DMS79 treated with DMSO at 0.1 percent for 48 hours (cell line): ENCODE measurements at places on chromosomes 2 and 18.

DNA sequence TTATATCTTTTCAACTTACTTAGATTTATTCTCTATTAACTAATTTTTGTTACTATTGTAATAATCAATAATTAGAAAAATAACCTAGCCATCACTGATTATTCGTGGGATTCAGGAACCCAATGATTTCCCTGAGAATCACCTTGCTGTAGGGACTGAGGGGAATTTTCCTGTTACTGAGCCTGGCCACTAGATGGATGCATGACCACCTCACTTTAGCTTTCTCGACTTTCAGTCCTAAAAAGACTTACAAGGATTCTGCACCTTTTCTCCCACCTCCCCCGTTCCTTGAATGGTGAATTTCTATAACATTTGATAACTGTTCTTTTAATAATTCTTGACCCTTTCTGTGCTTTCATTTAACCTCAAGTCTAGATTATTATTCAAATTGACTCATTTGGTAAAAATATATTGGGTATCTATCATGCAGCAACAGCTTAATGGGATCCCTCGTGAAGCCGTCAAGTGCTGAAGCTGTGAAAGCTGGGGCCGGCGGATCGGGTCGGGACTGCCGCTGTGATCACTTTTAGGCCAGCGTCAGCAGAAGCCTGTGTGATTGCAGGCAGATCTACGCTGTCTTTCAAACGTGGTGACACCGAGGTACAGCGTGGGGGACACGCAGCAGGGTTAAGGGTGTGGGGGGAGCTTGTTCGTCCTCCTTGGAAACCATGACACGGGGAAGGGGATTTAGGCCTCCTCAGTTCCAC lies 38.8 kb upstream of the TMEM18 start:
- DNase-seq: peak; percentile 4

- peak; percentile 64 for DNase-seq
Observed at GRCh38 chr18:32542221-32542798, 71.6 kb upstream of the GAREM1 start.

DNA sequence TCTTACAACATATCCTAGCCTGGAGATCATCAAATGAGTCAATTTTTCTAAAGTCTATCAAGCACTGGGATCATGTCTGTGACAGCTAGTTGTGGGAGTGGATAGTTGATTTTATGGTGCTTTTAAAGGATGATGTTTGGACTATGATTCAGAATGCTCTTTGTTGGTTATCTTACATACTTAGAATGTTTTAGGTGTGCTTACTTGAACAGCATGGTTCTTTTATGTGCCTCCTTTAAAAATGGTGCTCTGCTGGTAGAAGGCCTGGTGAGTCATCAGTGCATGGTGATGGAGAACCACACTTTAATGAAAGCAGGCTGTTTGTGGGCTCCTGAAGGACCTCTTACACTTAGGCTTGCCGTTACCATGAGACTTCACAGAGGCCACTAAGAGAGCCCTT lies 682.7 kb upstream of the FANCL start:
- peak; percentile 85 for DNase-seq

DNA sequence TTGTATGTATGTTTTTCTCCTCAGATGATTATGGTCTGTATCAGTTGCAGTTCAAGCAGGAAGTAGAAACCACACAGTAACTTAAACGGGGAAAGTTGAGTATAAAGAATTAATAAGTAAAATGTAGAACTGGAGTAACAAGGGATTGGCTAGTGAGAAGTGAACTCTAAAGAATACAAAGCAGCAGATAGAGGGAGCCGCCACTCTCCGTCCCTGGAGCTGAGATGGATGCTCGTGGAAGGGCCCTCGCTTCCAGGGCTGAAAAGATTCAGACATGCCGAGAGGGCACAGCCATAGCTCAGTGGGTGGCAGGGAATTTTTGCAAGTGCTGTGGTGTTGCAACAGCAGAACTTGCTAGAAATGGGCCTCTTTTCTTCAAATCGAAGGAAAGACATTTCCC lies 155.8 kb downstream of the COL6A3 start:
- DNase-seq: no peak

- no peak for DNase-seq
Observed at GRCh38 chr2:236768393-236769140, 198.9 kb downstream of the ACKR3 start.

GRCh38 chr2:41926614-41927580 lies 120.9 kb upstream of the PKDCC start:
- no peak for DNase-seq

DNA sequence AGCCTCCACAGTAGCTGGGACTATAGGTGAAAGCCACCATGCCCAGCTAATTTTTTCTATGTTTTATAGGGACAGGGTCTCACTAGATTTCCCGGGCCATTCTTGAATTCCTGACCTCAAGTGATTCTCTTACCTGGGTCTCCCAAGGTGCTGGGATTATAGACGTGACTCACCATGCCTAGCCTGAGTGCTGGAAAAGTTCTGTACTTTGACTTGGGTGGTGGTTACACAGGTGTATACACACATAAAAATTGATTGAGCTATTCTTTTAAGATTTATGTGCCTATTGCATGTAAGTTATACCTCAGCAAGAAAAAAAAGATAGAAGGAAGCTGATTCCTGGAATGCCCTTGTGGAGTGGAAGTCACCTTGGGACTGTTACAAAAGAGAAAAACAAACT lies 34.8 kb upstream of the KCNF1 start:
- DNase-seq: no peak

- no peak for DNase-seq
Observed at GRCh38 chr18:46754188-46754587, 2.7 kb downstream of the ST8SIA5 start.

DNA sequence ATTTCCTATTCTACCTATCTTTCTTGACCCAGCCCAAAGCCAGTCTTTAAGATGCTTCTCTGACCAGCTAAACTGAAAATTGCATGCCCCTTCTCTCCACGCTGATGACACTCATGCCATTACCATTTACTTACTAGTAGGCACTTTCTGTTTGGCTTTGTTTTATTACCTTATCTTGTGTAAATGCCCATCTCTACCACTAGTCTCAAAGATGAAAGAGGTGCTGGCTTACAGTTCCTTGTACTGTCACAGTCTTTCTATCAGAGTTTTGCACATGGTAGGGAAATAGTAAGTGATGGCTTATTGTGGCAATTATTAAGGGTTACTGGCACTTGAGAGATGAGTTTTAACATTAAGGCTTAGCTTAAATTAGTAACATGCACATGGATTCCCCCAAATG lies 352.1 kb downstream of the RBM43 start:
- no peak for DNase-seq

- no peak for DNase-seq
Observed at GRCh38 chr2:163207693-163208370, 369.3 kb upstream of the KCNH7 start.

- DNase-seq: no peak
Observed at GRCh38 chr2:235672720-235673119, 178.9 kb downstream of the AGAP1 start.

DNA sequence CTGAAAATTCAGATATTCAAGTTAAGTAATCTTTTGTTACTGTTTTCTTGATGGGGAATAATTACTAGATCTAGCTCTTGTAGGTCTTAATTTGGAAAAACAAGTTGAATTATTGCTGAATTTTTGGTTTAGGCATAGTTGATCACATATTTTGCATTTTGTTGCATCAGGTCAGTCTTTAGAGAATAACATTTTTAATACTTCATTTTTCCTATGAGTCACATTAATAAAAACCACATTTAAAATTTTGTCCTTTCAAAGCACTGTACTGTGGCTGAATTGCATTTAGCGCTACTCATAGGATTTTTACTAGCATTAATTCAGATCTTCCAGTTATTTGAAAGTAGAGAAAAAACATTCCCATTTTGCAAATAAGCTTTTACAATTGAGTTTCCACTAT lies 23.2 kb downstream of the MAP4K4 start:
- DNase-seq: no peak

DNA sequence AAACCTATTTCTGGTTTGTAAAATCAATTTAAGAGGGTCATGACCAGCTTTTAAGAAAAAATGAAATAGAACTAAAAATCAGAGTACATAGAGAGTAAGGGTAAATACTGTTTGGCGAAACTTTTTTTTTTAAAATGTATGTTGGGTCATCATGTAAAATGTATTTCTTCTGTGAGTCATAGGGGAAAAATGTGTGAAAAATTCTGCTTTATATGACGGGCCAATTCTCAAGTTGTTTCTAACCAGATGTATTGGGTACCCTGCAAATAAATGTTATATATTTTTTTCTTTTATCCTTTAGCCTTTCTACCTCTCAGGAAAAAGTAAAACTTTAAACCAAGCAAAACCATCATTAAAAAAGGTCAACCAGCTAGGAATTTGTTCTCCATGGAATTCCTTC lies 13.9 kb downstream of the AFTPH start:
- no peak for DNase-seq

GRCh38 chr18:56175330-56176001 lies 462.9 kb downstream of the TXNL1 start:
- no peak for DNase-seq

DNA sequence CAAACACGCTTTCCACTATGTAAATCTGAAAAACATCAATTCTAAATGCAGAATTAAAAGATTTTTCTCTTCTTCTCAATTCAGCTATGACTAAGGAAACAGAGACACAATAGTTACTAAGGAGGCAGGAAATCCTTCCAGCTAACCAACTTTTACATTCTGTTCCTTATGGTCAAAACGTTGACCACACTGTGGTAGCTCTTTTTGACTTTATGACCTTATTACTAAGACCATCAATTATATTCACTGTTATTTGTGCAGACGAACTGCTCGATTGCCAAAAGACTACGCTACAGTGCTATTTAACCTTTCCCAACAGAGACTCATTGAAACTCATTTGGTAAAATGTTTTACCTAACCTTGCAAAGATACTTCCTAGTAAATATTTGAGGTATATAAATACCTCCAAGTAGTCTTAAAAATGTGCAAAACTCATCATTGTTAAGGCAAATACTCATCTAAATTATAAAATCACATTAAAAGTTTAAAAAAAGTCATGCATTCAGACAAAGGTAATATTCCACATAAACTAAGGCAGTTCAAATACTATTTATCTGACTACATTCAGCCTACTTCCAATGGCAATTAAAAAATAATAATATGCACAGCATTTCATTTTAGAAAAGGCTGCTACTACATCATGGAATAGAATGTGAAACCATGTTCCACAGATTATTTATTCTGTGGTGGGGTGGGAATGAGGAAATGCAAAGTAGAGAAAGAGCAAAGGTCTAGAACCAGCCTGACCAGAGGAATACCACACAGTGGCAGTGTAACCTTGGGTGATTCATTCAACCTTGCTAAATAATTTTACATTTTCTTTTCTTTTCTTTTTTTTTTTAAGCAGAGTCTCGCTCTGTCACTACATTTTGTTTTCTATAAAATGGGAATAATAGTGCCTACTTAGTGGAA lies 139.9 kb downstream of the THADA start:
- no peak for DNase-seq

GRCh38 chr2:205637320-205637602 lies 45.0 kb upstream of the NRP2 start:
- no peak for DNase-seq

GRCh38 chr2:41927581-41928264 lies 120.1 kb upstream of the PKDCC start:
- no peak for DNase-seq

GRCh38 chr18:48933578-48934414 lies 17.0 kb downstream of the SMAD7 start:
- DNase-seq: peak; percentile 31

- no peak for DNase-seq
Observed at GRCh38 chr2:71887196-71887595, 260.5 kb downstream of the CYP26B1 start.

DNA sequence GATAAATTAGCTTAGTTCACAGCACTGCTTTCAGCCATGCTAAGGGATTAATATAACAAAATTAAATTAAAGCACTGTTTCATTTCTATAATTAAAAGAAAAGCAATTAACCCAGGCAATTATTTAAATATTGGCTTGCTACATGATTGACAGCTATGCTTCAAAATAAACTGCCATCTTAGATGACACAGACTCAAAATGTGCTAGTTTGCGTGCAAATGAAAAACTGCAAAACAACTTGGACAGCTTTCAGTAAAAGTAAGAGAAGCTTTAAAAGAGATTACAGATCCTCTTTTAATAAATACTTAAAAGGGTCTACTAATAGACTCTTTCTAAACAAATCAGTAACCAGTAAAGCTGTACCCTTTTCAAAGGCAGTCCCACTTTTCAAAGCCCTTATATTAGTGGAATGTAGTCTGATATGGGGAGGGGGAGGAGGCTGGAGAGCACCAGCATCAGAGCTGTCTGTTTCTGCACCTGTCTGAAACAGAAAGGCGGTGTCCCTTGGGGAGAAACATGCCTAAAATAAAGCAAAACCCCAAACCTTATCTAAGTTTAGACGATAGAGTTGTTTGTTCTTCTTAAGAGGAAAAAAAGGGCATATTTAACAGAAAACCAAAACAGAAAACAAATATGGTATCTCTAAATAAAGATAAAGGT lies 20.8 kb downstream of the EIF2AK3 start:
- no peak for DNase-seq

GRCh38 chr2:1480671-1481076 lies 67.4 kb downstream of the TPO start:
- no peak for DNase-seq

DNA sequence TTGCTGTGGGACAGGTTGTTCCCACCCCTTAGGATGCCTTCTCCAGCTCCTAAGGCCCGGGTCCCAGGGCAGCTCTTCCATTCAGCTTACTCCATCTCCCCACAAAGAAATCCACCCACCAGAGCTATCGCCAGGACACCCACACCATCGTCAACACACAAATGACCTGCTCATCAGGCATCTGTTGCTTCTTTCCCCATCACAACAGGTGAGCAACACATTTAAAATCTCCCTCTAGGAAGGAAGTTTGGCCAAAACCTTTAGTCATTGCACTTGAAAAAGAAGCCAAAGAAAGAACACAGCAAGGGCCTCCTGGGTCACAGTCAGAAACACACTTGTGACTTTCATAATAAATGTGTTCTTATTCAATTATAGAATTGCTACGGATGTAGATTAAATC lies 289.0 kb downstream of the PIEZO2 start:
- no peak for DNase-seq

- DNase-seq: no peak
Observed at GRCh38 chr2:30934066-30934465, 126.8 kb upstream of the CAPN13 start.
